Activated CD4-positive, alpha-beta T cell treated with anti-CD3 and anti-CD28 coated beads, Interleukin-2, Interleukin-4, amounts not matched to agents 100 ng/mL and 50 ng/mL, durations not matched to agents 16 hours and 8 hours (primary cell): ENCODE measurements at places on chromosomes 3 and 15.

GRCh38 chr3:178802259-178802658, 266.0 kb downstream of the KCNMB2 start:
- no peak for DNase-seq

GRCh38 chr3:5726621-5727020, 539.1 kb downstream of the EDEM1 start:
- DNase-seq: no peak

DNA sequence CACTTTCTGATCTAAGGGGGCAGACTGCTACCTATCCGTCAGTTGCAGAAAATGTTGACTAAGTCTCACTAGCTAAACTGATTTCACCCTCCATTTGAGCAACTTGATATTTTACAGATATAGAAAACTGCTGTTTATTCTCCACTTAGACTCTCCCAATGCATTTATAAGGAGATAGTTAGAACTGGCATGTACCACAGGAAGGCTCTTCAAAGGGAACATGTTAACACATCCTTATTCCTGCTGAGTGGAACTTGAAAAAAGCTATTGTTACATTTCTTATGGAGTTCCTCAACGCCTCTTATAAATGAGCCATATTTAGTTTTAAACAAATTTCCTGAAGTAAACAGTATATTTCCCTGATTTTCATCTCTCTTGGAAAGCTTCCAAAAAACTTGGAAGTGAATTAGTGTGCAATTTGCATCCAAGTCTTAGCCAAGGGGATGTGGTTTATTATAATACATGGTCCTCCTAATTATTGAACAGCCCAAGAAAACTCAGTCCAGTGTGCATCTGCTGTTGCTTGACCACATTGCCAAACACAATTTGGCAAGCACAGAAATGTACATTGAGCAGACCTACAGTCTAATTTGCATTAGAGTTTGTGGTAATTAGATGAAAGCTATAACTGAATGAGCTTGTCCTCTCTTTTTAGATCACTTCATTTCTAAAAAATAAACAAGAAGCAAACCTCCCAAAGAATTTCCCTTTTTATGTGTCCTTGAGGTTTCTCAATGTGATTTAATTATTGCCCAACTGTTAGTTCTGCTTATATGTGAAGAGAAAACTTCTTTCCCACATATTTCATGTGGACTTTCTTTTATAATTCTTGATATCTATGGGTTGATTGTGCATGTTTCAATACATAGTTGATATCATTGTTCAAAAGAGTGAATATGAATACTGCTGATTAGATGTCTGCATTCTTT, 72.6 kb upstream of the DPH6 start:
- DNase-seq: no peak

DNA sequence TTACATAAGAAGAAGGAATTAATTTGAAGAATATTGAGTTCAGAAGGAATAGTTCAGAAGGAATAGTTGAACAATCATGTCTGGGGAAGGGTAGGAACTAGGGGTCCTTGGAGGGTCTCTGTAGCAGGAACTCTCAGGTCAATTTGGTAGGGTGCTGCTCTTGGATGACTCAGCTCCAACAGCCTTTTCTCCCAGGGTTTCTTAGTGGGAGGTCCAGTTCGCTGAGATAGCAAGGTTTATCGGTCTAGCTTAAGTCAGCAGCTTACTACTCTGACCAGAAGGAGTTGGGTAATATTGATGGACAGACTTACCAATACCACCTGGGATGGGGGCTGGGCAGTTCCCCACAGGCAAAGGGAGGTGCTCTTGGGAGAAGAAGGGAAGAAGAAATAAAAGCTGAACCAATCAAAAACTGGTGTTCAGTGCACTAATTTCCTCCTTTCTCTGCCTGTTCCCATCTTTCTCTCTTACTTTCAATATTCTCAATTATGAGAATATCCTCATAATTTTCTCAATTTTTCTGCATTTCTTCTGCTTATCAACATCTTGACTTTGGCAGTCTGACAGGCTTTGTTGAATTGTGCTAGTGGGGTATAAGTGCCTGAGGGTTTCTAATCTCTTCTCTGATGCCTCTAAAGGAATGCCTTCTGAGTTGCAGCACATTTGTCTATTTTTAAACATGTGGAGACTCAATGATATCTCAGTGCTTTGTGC, 14.4 kb upstream of the MITF start:
- DNase-seq: no peak

DNA sequence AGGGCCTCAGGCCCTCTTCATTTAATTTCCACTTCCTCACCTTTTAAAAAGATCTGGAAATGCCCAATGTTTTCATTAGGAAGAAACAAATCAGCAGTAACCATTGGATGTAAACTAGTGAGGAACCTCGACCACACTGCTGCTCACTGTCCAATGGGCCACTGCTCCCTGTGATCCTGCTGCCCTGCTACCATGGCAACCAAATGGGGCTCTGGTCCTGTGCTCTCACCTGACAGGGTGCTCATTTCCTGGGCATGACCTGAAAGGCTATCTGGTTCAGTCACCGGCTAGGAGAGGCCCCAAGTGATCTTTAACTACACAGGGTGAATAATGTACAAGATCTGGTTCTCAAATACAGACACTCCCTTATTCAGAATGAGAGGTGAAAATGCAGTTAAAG, 54.6 kb downstream of the ARHGEF3 start:
- no peak for DNase-seq

GRCh38 chr3:191492601-191493000, 31.6 kb downstream of the PYDC2 start:
- DNase-seq: no peak

GRCh38 chr15:101540480-101541239, 51.2 kb upstream of the PCSK6 start:
- no peak for DNase-seq

GRCh38 chr3:178320456-178321351, 215.5 kb upstream of the KCNMB2 start:
- DNase-seq: no peak

DNA sequence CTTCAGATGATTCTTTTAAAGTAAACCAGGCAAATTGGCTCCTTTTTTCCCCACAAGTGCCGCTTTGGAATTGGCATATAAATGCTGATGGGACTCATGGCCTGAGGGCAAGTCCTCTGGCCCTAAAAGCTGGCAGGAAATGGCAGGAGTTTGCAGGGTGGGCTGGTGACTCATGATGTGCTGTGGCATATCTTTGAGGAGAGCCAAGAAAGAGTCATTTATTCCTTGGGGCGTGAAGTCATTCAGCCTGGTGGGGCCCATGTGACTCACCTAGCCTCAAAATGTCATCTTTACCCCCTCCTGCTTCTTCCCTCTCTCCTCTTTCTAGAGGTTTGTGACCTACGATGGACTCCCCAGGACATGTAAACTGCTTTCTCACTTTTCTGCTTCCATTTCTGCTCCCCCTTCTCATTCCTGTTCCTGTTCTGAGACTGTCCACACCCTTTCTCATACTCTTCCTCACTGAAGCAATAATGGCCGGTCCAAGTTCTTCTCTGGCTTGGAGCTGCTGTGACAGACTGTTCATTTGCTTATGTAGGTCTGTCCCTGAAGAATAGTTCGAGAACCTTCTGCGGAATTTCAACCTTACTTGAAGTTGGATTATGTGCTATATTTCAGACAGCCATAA, 326.1 kb downstream of the SATB1 start:
- peak; percentile 30 for DNase-seq

DNA sequence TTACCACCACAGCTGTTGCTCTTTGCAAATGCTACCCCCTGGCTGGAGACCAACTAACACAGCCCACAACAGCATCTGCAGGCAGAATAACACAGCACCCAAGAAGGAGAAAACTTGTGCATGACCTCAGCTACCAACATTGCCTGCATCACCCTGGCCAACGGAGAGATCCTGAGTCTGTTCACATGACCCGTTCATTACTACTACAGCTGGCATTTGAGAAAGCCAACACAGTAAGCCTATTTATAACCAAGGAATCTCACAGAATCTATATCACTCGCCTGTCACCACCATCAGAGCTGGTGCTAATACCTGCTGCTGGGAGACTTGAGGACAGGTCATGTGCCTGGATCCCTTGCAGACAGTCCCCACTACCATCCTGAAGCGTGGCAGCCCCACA, 215.2 kb downstream of the POLQ start:
- no peak for DNase-seq

- no peak for DNase-seq
Observed at GRCh38 chr3:160587105-160587504, 21.7 kb upstream of the KPNA4 start.

- no peak for DNase-seq
Observed at GRCh38 chr3:120646771-120647432, 35.1 kb downstream of the HGD start.

- DNase-seq: no peak
Observed at GRCh38 chr15:90184119-90184785, 16.9 kb upstream of the SEMA4B start.

- no peak for DNase-seq
Observed at GRCh38 chr3:115402651-115403050, 220.7 kb upstream of the GAP43 start.
